ENCODE measurements at places on chromosomes 2 and 18.

GRCh38 chr18:79693561-79694205 is 14.1 kb downstream of the CTDP1 start:
- no peak for DNase-seq

- DNase-seq = peak; percentile 74
These were observed 19.2 kb upstream of the IL36G start for GRCh38 chr2:112958428-112959108.

- DNase-seq = no peak
These were observed 112.1 kb downstream of the MCFD2 start for GRCh38 chr2:46803547-46803878.

DNA sequence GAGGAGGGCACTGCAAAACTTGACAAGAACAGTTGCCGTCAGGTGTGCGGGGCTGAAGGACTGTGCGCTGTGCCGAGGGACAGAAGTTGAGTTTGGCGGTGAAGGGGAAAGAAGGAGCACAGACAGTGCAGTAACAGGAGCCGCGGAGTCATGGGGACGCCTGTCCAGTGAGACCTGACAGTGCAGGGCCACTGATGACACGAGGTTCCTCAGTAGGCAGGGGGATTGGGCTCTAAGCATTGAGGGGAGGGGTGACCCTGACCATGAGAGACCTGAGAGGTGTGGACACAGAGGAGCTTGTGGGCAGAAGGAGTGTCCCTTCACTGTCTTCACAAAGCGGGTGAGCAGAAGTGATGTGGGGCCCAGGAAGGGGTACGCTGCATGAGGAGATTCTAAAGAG is 104.8 kb downstream of the MTCL1 start:
- no peak for DNase-seq

- no peak for DNase-seq
These were observed 1010.9 kb upstream of the NXPH2 start for GRCh38 chr2:139790807-139791752.

- no peak for DNase-seq
These were observed 142.9 kb upstream of the FIGN start for GRCh38 chr2:163878718-163879117.

DNA sequence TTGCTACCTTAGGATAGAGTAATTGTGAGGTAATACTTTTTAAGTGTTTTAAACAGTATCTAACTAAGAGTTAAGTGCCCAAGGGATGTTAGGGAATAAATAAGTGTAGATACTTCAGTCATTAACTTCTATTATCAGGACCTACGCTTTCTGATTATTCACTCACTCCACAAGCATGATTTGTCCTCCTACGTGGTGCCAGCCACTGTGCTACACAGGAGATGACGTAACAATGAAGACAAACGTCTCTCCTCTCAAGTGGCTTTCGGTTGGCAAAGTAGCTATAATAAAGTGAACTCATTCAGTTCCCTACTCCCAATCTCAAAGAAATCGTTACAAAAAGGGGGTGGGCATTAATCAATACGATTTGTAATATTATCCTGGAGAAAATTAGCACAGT is 100.9 kb upstream of the SETBP1 start:
- DNase-seq = no peak

All from CD14-positive monocyte (primary cell).